ENCODE measurements at places on chromosomes 12 and 14.

DNA sequence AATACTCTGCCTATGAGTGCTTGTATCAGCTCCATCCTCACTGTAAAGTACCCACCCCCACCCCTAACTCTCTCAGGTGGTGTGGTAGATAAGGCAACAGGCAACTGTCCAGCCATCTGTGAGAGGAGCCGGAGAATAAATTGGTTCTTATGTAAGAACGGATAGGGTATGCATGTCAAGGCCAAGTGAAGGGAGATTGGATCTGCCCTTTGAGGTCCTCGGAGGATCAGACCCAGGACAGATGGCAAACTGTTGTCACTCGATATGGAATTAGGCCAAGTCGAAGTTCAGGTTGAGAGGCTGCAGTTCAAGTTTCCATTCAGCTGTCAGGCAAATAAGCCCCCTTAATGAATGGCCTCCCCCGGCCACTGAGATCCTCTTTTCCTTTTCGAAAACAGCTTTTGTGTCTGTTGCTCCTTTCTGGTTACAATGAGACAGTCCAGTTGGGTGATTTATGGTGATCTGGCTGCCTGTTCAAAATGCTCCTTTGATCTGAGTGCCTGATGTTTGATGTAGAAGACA is 120.3 kb downstream of the VRK1 start:
- no peak for DNase-seq

GRCh38 chr12:53775478-53776145 is 23.8 kb upstream of the CISTR start:
- no peak for DNase-seq

- DNase-seq: no peak
These were observed 580.1 kb upstream of the SEL1L start for GRCh38 chr14:82113710-82114109.

GRCh38 chr12:121255433-121255832 is 41.1 kb downstream of the CAMKK2 start:
- DNase-seq: no peak

DNA sequence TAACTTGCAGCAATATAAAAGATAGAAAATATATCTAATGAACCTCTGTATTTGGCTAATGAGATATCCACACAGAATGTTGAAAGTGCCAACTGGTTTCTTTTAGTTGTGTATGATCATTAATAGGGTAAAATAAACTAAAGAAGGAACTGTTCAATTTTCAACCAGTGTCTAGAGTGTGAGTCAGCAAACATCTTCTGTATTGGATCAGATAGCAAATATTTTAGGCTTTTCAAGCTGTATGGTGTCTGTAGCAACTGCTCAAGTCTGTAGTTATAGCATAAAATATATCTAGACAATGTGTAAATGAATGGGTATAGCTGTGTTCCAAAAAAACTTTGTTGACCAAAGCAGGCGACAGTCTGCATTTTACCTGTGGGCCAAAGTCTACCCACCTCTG is 23.5 kb upstream of the NOVA1 start:
- DNase-seq: no peak

GRCh38 chr14:104378698-104379113 is 200.9 kb upstream of the C14orf180 start:
- no peak for DNase-seq

GRCh38 chr14:33504246-33505099 is 446.4 kb downstream of the EGLN3 start:
- DNase-seq: no peak

DNA sequence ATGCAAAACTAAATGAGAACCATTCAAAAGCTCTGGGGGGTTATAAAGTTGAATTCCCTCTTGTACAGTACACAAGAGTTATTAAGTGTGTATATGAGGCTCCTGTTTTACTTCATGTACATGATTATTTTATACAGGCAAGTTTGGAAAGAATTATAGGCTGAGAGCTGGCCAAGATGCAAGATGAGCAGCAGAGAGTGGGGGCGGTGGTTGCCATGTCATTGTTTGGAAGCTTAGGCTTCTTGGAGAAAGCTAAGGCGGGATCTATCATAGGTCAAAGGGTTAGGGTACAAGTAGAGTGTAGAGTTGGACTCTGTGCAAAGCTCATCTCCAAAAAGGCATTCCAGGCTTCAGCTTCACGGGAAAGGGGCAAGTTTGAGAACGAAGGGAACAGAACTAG is 297.1 kb upstream of the TBX3 start:
- DNase-seq: no peak

DNA sequence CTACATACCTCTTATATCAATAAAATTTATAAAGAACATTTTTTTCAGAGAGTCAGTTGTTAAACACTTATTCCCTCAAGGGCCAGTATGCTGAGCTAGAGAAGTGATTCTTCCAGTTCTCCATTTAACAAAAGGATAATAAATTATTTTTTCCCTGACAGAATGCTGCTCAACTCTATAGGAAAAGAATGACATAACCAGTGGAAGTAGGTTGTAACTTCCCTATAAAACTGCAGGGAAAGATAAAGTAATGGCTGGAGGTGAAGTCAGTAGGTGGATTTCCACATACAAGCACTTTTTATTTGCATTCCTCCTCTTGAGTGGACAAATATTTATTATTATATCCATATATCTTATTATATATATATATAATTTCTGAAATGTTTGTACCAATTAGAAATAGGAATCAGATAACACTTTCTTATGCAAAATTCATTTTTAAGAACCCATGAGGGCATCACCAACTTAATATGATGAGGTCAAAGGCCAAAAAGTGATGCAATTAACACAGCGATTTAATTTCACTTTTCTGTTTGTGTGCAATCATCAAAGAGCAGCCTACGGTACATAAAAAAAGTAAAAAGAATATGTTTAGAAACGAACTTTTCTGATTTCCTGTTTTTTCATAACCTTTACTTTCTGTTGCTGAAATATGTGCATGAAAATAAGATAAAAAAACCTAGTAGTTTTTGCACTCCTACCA is 175.3 kb downstream of the PRKD1 start:
- no peak for DNase-seq

- DNase-seq: no peak
These were observed 12.6 kb downstream of the RASSF9 start for GRCh38 chr12:85823436-85824180.

DNA sequence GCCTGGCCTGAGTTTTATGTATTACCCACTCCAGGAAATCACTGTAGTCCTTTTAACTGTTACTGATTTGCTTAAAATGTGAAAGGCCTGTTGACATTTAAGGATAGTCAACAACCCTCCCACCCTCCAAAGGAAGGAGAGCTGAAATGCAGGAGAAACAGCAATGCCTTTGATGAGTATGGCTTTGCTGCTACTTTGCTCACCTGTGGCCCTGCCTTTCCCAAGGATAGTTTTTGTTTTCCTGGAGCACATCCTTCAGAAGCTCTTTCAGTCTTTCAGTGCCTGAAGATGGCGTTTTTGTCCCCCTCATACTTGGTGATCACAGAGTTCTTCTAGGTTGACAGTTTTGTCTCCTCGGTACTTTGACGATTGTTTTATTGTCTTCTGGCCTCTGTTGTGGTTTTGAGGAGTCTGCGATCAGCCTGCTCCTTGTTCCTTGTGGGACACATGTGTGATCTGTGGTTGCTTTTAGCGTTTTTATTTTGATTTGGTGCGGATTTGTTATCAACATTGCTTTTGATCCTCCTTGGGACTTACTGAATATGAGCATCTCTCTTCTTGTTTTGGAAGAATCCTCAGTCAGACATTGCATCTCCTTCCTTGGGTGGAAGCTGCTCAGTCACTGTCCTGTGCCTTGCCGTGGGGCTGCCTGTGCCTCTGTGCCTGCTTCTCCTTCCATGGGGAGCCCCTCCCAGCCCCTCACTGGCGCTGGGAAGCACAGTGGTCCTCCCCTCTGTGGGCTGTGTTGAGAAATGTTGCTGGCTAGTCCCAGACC is 17.2 kb downstream of the PACS2 start:
- DNase-seq: no peak

DNA sequence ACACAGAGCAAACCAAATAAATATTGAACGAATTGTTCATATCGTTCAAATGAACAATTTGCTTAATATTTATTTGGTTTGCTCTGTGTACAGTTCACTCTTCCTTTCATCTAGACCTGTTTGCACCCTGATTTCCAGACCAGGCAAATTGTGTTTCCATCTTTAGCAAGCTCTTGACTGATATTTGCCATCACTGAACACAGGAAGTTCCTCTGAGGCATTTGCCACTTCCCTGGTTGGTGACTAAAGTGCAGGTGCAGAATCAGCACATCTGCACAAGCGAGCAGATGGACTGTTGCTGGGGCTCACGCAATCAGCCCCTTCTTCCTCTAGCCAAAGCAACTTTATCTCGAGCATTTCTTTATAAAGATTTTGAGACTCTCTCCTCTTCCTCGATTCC is 112.9 kb downstream of the DAAM1 start:
- peak; percentile 33 for DNase-seq

- DNase-seq: no peak
These were observed 106.9 kb downstream of the ANO6 start for GRCh38 chr12:45322810-45323209.

DNA sequence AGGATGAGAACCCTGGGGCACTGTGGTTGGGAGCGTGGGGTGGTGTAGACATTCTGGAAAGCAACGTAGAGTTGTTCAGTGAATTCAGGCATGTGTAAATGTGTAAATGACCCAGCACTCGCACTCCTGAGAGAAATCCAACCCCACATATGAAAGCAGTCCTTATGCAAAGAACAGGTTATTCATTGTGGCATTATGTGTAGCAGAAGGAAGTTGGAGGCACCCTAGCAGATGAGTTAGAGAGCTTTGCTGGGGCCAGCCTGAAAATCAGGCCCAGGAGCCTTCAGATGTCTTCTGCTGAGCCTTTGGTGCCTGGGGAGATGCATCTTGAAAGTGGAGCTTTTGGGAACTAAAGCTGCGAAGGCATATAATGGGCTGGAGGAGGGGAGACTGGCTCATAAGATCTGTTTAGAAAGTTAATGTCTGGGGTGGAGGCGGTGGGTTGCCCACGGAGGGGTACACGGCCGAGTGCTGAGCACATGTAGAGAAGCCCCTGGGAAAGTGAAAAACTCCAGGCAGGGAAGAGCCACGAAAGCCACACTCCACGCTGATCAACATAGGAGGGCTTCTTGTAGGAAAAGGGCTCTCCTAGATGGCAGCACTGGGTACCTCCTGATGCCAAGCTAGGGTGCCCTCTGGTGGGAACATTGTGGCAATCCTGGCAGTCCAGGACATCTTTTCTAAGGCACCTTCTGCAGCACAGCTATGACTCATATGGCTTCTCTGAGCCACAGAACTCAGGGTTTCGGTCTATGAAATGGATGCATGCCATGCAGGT is 6.0 kb upstream of the KRT83 start:
- DNase-seq: peak; percentile 81

GRCh38 chr12:2857021-2857431 is at the start of gene TEX52:
TSS of gene TEX52 (minus strand) at chr12:2857039. CDS start at chr12:2857026, 13 bp downstream.
- DNase-seq: no peak

- DNase-seq: no peak
These were observed 81.9 kb upstream of the USP44 start for GRCh38 chr12:95633049-95633731.

- no peak for DNase-seq
These were observed 48.3 kb downstream of the CEP290 start for GRCh38 chr12:88093573-88093972.

Data from GM18507 (cell line).